Activated CD4-positive, alpha-beta T cell treated with anti-CD3 and anti-CD28 coated beads for 1 hour (primary cell): ENCODE measurements at places on chromosomes 6 and 20.
A peak's percentile ranks its signal among the peaks of the same experiment; 100 is the strongest.

DNA sequence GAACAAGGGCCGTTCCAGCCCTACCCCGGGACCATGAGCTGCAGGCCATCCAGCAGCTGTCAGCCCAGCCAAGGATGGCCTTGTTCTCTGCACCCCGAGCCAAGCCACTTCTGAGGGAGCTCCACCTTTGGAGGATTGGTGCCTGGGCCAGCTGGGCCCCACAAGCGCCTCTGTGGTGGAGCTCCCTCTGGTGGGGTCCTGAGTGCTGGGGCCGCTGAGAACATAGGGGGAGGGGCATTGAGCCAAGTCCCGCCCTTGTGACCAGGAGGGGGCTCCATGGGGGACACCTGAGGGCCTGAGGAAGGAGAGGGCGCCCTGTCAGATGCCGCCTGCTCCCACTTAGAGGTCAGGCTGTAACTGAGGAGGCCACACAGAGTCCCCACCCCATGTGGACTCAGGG is 43.2 kb downstream of the YTHDF1 start:
- DNase-seq = no peak

DNA sequence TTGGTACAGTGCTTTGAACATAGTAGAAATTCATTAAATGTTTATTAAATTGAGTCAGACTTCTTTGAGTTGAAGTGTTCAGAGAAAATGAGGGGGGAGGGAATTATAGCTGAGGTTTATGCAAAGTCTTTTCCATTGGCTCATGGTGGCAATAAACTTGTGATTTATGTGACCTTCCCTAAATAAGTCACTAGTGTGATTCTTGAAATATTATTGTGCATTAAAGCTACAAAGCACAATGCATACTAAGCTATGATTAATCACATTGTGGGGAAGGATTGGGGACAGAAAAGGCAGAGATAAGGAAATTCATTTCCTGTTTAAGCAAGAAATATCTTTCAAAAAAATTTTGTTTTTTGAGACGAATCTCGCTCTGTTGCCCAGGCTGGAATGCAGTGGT is 877.5 kb downstream of the TFAP2A start:
- no peak for DNase-seq

DNA sequence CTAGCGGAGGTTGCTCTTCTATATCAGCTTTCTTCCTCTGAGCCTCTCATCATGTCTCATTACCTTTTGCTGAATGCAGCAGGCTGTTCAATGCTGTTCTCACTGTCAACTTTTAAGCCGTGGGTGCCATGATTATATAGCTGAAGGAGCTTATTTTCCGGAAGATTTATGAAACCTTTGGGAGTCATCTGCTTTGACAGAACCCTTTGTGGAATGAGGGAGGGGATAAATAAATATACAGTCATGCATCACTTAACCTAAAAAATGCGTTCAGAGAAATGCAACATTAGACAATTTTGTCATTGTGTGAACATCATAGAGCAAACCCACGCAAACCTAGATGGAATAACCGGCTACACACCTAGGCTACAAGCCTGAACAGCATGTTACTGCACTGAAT is 102.2 kb upstream of the AKAP12 start:
- DNase-seq = no peak

- DNase-seq = no peak
These were observed 89.9 kb downstream of the TULP4 start for GRCh38 chr6:158402184-158402583.

- DNase-seq = no peak
These were observed 94.6 kb downstream of the EPB41L2 start for GRCh38 chr6:130968476-130968875.

DNA sequence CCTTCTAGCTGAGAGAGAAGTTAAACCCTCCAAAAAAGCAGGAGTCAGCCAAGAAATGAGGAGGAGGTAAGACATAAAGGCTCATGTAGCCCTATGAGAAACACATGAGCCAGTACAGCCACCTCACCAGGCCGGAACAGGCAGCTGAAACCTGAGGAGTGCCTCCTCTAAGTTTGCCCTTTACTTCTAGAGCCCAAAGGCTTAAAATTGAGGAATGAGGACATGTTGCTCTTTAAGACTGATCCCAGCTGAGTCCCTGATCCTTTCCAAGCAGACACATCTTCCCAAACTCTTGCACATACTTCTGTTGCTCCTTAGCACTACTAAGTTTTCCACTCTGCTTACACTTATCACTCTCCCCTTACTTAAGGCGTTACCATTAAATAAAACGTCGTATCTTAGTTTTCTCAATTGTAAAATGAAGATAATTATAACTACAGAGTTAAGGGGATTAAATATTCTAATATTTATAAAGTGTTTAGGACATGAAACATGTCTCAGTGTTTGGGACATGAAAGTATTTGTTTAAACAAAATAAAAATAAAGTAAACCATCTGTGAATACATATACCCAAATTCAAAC is 124.0 kb downstream of the OGFRL1 start:
- DNase-seq = no peak

- no peak for DNase-seq
These were observed 210.9 kb downstream of the SYNE1 start for GRCh38 chr6:152426276-152426675.

- DNase-seq = no peak
These were observed 5.3 kb upstream of the EPPIN start for GRCh38 chr20:45552456-45552855.

- no peak for DNase-seq
These were observed 213.1 kb upstream of the STXBP5 start for GRCh38 chr6:146990821-146991798.

DNA sequence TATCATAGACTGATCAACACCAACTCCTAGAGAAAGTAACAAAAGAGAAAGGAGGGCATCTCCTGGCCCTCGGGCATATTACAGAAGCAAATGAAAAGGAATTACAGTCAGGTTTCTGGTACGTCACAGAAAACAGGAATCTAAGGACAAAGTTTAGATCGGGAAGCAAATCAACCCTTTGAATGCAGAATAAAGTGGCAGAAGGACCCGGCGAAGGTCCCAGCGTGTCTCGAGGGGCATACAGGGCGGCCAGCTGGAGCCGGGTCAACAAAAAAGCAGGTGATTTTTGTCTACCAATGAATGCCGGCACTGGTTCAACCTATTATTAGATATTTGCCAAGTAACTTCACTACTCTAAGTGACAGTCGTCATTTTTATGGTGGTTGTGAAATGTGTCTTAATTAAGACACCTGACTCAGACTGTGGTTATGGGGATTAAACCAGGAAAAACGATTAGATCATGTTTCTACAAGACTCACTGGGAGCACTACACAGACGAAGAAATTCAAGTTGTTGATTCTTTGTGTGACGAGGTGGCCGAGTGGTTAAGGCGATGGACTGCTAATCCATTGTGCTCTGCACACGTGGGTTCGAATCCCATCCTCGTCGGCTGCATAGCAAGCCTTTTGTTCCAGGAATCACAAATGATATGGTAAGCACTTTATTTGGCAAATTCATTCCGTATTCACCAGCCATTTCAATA is 12.4 kb upstream of the ZSCAN9 start:
- DNase-seq = no peak

- DNase-seq = no peak
These were observed 30.1 kb downstream of the CYB5R4 start for GRCh38 chr6:83889621-83890020.

GRCh38 chr6:3455569-3456394 is 1.1 kb downstream of the SLC22A23 start:
- DNase-seq = peak; percentile 12

DNA sequence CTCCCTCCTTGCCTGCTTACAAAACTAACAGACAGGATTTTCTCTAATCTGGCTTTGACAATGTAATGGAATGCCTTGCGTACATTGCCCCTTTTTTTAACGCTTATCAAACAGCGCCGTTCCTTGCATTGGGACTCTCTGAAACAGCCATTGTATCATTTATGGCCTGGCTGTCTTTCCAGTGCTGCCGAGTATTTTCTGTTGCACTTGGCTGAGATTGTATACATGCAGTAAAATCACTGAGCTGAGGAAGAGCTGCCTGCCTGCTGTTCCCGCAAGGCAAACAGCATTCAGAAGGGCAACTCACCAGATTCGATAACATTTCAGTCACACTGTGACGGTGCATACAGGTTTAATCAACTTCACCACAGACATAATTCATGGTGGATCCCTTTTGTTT is 106.0 kb downstream of the SH3BGRL2 start:
- no peak for DNase-seq

- DNase-seq = no peak
These were observed 67.2 kb upstream of the SMLR1 start for GRCh38 chr6:130760006-130760405.

- no peak for DNase-seq
These were observed 485 bp downstream of the TGIF2 start for GRCh38 chr20:36573798-36574365.

DNA sequence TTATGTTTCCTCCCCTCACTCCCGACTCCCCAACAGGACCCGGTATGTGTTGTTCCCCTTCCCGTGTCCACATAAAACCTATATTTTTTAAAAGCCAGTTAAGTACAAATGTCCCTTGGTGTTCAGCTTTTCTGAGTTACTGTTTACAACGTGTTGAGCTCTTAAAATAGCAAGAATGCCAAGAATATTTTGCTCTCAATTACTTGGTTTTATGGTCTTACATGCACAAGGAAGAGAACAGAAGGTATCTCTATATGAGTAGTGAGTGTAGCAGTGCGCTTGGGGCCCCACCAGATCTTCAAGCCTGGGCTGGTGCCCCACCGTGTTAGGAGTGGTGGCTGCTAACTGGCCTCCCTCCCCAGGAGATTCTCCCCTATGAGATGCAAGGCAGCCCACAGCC is 75.3 kb downstream of the RIN2 start:
- DNase-seq = no peak

- no peak for DNase-seq
These were observed 686.7 kb upstream of the MARCKS start for GRCh38 chr6:113170454-113170853.

DNA sequence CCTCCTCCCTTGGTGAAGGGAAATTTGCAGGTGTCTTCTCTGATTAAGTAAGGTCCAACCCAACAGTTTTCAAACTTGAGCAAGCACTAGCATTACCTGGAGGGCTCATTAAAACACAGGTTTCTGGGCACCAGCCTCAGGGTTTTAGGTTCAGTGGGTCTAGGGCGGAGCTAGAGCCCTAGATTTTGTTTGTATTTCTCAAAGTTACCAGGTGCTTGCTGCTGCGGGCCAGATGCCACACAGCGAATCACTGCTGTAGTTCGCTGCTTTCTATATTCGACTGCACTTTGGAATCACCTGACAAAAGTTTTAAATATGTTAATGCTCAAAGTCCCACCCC is 869 bp downstream of the COL21A1 start:
- DNase-seq = no peak

DNA sequence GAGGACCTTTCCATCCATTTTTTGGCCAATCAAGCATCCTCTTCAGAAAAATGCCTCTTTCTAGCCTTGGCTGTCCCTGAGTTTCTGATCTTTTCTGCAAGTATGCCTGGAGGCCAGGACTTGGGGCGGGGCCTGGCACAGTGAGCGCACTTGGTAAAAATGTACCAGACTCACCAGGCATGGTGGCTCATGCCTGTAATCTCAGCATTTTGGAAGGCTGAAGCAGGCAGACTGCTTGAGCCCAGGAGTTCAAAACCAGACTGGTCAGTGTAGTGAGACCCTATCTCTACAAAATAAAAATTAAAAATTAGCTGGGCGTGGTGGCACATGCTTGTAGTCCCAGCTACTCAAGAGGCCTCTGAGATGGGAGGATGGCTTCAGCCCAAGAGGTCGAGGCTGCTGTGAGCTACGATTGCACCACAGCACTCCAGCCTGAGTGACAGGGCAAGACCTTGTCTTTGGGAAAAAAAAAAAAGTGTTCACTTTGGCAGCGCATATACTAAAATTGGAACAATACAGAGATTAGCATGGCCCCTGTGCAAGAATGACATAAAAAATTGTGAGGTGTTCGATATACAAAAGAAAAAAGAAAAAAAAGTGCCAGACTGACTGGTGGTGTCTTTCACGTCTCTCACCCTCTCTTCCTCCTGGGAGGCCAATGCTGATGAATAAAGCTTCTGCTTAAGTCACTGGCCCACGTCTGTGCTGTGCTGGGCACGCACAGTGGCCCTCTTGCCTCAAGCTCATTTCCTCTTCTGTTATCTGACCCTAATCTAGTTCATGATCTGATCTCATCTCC is 18.1 kb upstream of the SLC9A8 start:
- no peak for DNase-seq

DNA sequence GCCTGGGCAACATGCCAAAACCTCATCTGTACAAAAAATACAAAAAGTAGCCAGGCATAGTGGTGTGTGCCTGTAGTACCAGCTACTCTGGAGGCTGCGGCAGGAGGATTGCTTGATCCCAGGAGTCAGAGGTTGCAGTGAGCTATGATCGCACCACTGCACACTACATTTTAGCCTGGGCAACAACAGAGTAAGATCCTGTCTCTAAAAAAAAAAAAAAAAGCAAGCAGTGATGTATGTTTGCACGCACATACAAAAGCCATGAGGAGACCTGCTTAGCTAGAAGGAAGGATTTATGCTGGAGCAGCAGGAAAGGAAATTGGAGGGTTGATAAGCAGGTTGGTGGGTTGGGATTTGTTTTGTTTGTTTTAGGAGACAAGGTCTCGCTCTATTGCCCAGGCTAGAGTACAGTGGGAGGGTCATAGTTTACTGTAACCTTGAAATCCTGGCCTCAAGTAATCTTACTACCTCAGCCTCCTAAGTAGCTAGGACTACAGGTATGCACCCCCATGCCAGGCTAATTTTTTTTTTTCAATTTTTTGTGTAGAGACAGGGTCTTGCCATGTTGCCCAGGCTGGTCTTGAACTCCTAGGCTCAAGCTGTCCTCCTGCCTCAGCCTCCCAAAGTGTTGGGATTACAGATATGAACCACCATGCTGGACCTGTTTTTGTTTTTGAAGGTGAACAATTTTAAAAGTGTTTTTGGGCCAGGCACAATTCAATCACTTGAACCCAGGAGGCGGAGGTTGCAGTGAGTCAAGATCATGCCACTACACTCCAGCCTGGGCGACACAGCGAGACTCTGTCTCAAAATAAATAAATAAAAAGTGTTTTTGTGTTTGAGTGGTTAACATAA is 4.0 kb downstream of the ZSWIM3 start:
- no peak for DNase-seq

- no peak for DNase-seq
These were observed 7.5 kb downstream of the NEDD9 start for GRCh38 chr6:11224966-11225463.

- no peak for DNase-seq
These were observed 45.2 kb downstream of the NUDT3 start for GRCh38 chr6:34347303-34347702.

DNA sequence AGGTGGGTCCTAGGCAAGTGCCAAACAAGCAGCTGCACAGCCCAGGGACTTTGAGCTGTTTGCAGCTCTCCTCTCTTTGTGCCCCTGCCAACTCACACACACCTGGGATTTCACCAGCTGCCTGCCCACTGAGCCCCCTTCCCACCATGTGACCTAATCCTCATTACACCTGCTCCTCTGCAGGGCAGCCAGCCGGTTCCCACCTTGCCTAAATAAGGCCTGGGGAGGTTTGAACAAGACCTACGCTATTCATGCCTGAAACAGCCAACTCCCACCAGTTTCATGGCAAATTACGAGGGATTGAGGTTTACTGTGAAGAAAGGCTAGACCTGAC is 92.6 kb upstream of the SOX4 start:
- DNase-seq = no peak

- no peak for DNase-seq
These were observed 24.6 kb downstream of the SLCO4A1 start for GRCh38 chr20:62666736-62667529.
